Activated T-cell treated with anti-CD3 and anti-CD28 coated beads for 24 hours (primary cell): ENCODE measurements at places on chromosomes 13 and 19.

DNA sequence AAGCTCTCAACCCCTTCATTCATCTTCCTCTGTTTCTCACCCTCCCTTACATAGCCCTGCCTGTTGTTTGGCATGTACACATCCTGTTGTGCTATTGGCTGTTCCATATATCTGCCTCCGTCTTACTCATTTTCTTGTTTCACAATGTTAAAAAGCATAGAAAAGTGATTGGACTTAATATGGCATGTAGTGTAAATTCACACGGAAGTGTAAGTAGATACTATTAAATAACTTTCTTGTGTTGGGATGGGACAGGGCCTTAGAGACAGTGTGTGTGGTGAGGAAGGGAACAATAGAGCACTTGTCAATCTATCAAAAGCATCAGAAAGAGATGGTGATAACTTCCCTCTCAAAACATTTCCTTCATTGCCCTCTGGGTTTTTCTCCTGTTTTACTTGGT lies 12.3 kb downstream of the LMO7 start:
- no peak for DNase-seq

DNA sequence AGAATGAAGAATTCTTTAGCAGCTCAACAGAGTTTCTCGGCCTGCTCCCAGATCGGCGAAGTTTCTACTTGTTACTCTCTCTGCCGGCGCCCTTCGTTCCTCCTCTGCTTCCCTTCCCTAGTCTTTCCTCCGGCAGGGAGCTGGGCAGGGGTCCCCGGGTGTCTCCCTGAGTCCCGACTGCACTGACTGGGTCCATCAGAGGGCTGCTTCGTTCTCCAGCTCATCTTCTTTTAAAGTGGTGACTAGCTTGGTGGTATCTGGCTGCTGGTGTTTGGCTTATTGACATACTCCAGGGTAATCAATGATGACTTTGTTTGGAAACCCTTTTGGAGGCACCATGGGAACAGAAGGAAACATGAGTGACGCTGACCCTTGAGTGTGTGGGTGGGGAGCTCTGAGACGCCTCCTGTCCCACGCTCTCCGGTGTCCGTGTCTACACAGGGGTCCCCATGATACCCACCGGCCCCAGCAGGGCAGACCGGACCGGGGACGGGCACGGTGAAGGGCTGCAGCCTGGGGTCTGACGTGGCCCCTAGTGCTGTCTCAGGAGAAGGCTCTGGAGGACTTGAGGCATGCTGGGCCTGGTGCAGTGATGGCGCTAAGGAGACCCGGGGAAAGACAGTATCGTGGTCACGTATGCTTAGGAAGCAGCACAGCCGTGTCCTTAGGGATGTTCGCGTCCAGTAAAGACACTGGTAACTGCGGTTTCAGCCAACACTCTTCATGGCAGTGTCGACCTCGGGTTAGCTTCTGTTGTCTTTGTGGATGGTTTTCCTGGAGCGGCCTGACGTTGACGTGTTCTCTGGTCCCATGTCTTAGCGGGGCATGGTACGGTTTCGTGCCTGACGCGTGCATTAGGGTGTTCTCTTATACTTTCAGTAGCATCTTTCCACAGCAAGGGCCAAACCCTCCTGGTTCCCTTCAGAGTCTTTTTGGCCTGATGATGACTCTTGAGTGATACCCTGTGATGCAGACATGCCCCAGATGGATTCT lies 23.8 kb downstream of the NAXD start:
- DNase-seq: no peak

DNA sequence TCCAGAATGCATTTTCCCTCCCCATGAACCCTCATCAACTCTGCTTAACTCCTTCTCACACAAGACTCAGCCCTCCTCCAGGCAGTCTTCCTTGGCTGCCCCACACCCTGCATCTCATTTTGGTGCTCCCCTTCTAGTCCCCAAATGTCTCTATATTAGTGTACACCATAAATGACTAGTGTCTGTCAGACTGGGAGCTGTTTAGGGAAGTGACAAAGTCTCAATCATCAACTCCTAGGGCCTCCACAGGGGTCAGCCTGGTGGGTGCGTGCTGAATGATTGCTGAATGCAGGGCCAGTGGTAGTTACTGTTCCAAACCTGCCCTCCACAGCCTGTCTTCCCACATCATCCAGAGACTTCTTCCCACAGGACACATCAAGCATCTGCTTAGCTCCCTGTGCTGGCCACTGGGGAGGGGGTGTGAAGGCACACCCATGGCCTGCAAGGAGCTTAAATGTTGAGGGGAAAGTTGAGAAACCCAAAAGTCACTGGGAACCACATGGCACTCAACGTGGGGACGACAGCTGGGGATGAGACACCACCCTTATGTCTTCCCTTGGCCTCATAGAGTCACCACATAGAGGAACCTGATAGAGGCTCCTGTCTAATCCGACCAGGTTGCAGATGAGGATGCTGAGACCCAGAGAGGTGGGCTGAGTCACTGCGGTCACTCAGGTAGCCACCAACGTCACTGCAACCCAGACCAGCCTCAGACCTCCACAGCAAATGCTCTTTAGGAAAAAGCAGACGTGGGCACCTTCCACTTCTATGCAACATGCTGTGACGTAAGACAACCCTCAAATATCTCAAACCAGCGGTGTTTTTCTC lies 79.3 kb upstream of the TM9SF2 start:
- DNase-seq: no peak

- no peak for DNase-seq
Observed at GRCh38 chr19:41064974-41065569, 23.2 kb upstream of the CYP2A13 start.

DNA sequence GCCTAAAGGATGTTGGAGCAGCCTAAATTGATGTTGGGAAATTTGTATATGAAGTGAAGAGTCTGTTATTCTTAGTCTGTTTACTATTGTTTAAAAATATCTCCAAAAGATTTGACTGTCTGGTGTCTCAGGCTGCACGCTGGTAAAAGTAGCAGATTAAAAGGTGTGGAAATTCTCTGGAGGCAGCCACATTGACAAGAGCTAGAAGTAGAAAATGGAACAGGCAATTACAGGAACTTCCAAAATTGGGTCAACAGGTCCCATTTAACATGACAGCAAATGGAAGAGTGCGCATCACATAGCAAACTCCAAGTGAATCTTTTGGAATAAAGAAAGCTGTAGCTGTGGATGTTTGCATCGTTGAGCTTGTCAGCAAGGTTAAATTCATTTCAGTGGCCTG lies 138.3 kb downstream of the MTUS2 start:
- no peak for DNase-seq

GRCh38 chr19:28744014-28744413 lies 468.9 kb downstream of the UQCRFS1 start:
- DNase-seq: no peak

- DNase-seq: no peak
Observed at GRCh38 chr13:21034603-21035191, 26.7 kb downstream of the LATS2 start.

GRCh38 chr13:31686670-31687425 lies 52.5 kb upstream of the RXFP2 start:
- no peak for DNase-seq

DNA sequence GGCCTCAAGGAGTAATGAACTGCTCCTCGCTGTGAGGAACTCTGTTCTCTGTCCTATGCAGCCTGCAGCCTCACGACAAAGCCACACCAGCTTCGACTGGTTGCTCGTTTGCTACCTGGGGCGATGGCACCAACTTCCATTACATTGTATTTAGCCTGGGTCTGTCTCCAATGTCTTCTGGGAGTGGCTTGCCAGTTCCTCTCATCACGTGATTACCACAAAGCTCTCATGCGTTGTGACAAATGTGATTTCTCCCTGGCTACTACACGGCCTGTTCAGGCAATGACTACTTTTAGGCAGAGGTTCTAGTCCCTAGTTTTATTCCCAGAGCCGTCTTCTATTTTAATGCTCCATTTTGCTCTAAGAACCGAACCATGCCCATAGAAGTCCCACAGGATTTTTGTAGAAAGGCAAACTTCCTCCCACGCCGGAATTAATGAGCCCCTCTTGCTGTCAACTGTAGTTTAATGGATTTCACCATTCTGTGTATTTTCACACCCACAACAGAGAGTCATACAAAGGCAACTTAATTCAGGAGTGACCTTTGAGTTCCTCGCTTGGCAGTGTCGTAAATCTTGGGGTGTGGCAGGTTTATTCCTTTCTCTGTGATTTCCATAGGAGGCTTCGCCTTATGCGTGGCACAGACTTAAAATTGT lies 351.9 kb downstream of the EFNB2 start:
- no peak for DNase-seq

GRCh38 chr13:75173457-75174356 lies 308.3 kb downstream of the TBC1D4 start:
- no peak for DNase-seq

- DNase-seq: no peak
Observed at GRCh38 chr13:41345914-41346589, 35.0 kb downstream of the NAA16 start.

GRCh38 chr13:25046985-25047511 lies 48.9 kb upstream of the PABPC3 start:
- no peak for DNase-seq

DNA sequence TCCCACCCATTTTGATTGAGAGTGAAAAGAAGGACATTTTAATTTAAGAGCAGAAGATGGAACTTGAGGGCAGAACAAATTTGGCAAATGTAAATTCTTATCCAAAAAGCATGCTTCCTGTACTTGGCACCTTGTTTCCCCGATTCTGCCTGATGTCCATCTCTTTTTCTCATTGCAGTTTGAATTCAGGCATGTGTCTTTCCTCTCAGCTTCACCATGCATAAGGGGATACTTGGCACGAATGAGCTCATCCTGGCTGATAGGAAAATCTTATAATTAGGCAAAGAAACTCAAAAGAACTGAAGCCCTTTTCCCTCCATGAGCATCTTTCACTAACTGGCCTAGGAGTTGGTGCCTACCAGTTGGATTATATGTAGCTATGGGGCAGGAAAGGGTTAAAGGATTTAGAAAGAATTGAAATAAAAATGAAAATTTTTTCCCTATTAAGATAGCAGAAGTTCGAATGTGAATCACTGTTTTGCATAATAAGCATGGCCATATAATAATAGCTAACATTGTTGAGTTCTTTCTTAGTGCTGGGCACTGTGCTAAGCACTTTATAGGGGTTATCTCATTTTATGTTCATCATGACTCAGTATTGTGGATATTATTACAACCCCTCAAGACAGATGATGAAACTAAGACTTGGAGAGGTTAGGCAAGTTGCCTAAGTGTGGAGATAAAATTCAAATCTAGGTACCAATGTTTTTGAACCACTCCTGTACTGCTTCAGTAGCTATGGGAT lies 386.6 kb downstream of the KCNRG start:
- no peak for DNase-seq

GRCh38 chr19:13696839-13697238 lies 67.5 kb upstream of the MRI1 start:
- no peak for DNase-seq

GRCh38 chr19:47725759-47726401 lies 12.7 kb downstream of the EHD2 start:
- no peak for DNase-seq

GRCh38 chr19:35636651-35637050 lies 4.9 kb upstream of the ETV2 start:
- no peak for DNase-seq

GRCh38 chr13:46288570-46289259 lies 77.0 kb downstream of the LRRC63 start:
- DNase-seq: no peak

- DNase-seq: no peak
Observed at GRCh38 chr13:32976056-32976805, 40.0 kb upstream of the KL start.

DNA sequence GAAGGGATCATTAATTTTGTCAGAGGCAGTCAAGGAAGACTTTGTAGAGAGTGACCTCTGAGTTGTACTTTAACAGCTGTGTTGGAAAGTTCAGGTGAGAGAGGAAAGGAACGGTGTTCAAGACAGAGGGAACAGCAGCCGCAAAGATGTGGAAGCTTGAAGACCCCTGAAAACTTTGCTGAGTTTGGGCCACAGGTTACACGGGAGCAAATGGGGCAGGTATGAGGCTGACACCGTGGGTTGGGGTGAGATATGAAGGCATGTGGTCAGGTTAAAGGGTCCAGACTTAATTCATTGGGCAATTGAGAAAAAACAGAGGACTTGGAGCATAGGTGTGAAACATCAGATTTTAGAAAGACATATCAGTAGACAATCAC lies 72.0 kb upstream of the SERP2 start:
- no peak for DNase-seq
